ENCODE measurements at places on chromosomes 5 and 9. TPM values are rescaled to one million over a fixed set of nuclear protein-coding genes. Genes with fewer than 3 reads are reported as not detected.

Gene CYLC2
- total RNA-seq = not detected

Gene SLC6A7
- not detected for total RNA-seq

Gene NEUROG1
- total RNA-seq = not detected

DNA sequence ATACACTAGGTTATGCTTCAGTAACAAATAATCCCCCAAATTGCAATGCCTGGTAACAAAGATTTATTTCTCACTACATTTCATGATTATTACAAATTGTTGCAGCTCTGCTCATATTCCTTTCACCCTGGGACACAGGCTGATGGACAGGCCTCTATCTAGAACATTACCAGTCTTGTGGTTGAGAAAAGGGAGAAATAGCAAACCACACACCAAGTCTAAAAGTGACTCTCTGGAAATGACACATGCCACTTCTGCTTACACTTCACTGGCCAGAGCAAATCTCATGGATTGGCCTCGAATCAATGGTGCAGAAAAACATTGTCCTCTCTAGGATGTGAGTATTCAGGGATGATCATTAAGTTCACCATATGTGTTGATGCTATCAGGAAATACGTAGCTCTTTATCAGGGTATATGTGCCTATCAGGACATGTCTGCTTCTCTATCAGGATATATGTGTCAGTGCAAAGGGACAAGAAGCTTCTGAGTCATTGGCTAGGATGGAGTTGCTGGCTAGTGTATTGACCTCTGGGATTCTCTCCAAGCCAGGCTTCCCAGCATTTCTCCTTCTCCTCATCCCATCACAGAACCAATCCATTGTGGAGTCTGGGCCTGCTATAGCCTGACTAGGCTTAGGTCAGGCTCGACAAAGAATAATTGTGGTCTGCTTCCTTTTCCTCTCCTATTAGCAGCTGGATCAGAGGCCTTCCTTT lies 91.1 kb upstream of the CEP78 start:
- no peak for DNase-seq

GRCh38 chr5:132493241-132493640 lies 2.7 kb upstream of the IRF1 start:
- no peak for DNase-seq

GRCh38 chr5:1131191-1131621 lies 19.3 kb upstream of the SLC12A7 start:
- DNase-seq = no peak
